ENCODE measurements at places on chromosomes 2 and 18.

DNA sequence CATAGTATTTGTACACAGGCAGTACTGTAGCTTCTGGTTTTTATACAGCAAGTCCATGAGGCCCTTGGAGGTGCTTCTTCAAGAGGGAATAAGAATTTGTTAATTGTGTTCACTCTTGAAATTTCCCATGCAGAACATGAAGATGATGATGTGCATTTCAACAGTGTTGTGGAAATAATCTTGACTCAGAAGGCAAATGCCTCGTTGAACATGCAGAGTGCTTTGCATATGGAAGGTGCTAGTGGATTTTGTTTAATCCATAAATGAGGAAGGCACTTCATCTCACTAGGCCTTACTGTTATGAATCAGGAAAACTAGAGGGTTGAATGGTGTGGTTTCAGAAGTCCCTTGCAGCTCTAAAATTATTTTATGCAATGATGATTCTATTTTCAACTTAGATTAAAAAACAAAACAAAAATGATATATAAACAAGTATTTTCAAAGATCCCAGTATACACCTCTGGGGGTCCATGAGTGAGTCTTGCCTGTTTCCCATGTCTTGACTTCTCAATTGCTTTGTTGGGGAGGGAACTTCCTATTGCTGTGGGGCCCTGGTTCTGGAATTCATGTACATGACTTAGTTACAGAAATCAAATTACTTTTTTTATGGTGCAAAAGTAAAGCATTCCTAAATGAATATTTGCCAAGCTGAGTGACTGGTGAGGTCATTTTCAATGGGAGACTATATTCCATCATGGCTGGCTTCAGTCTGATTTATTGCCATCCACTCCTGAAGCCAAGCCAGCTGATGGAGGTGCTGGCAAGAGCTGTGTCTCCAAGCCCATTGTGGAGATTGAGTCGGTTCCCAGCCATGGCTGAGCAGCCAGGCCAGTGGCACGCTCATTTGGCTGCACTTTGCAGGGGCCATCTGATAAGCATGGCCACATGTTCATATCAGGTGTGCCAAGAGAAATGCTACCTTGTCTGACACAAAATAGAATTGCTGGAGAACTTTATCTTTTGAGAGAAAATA is 56.5 kb downstream of the MGAT5 start:
- DNase-seq, result no peak

DNA sequence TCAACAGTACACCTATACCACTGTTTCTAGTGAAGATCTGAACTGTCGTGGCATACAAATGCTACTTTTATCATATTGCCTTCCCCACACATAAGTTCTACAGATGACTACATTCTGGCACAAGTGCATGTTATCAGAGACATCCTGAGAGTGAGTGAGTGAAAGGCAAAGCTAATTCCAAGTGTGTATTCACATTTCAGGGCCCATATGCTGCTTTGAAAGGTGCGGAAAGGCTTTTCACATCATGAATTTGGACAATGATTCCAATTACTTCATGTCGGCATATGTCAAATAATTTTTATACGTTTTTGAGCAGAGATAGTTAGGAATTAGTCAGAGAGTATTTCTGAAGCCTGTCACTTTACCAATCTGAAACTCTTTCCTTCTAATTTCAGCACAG is 101.7 kb downstream of the GAREM1 start:
- DNase-seq, result no peak

- no peak for DNase-seq
Measured at GRCh38 chr2:165112133-165112573, 91.7 kb downstream of the SCN3A start.

- DNase-seq, result peak; percentile 39
Measured at GRCh38 chr18:35386600-35387100, 9.5 kb upstream of the ZNF396 start.

DNA sequence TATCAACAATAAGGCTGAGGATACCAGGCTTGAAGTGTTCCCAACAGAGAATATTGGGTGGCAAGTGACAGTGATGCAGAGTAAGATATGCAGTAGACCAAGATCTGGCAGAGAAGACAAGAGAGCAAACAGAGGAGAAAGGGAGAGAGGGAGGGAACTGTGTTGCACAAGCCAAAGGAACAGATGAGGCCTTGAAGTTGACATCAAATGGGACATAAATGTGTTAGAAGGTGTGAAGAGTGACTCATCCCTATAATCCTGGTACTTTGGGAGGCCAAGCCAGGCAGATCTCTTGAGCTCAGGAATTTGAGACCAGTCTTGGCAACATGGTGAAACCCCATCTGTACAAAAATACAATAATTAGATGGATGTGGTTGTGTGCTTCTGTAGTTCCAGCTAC is 342.9 kb downstream of the PARD3B start:
- DNase-seq, result no peak

- peak; percentile 4 for DNase-seq
Measured at GRCh38 chr2:2933426-2933825, 444.2 kb downstream of the EIPR1 start.

DNA sequence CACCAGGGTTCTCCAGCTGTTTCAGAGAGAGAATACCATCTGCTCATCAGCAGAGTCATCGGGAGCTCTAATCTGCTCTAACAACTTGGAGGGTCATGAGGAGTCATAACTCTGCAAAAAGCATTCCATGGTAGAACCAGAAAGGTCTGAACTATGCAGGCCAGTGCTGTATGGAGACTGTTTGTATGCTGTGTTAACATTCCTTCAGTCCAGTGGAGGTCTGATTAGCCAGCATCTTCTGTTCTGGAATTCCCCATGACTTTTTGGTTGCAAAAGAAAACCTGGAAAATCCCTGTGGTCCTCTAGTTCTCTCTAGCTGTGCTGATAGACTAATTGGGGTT is 9.4 kb upstream of the ITGB6 start:
- no peak for DNase-seq

DNA sequence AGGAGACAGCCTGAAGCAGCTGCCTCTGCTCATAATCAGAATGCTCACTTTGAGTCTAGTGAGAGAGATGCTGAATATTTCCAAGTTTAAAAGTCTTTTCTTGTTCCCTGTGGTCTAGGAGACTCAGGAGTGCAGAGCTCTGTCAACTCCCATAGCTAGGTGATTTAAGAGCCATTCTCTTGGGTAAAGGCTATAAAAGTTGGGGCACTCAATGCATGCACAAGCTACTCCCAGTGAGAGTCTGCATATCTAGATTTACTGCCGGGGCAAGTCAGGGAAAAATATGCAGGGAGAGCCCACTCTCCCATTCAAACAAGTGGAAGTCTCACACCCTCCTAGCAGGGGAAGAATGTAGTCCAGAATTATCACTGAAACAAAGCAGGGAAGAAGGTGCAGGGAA is 408.6 kb upstream of the KCNJ3 start:
- no peak for DNase-seq

DNA sequence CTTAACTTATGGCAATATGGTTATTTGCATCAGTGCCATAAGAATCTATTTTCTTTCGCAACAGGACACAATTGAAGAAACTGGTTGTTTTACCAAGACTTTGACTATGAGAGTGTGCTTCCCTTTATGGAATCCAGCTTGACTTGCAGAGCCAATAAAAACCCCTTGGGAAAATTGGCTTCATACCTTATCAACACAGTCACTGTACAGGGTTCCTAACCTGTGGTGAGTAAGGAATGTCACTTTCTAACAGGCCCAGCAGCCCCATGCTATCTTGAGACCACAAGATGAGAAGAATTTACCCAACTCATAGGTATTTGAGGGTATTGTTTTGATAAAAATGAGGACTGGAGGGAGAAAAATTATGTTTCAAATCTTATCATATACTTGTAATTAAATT is 418.5 kb upstream of the MAP2 start:
- DNase-seq, result no peak

GRCh38 chr2:204967199-204967960 is 422.1 kb downstream of the PARD3B start:
- DNase-seq, result no peak

- no peak for DNase-seq
Measured at GRCh38 chr2:11305958-11306357, 38.5 kb downstream of the ROCK2 start.

- no peak for DNase-seq
Measured at GRCh38 chr2:170715062-170715931, at the start of gene SP5. Gene SP5 (plus strand): TSS chr2:170715337. CDS start chr2:170715513, 176 bp downstream.

GRCh38 chr2:27123302-27124150 is at the start of gene ABHD1:
Gene ABHD1 (plus strand): TSS chr2:27123815. CDS start chr2:27123949, 134 bp downstream.
- DNase-seq, result peak; percentile 37

GRCh38 chr2:207333599-207334300 is 168.0 kb upstream of the KLF7 start:
- DNase-seq, result no peak

DNA sequence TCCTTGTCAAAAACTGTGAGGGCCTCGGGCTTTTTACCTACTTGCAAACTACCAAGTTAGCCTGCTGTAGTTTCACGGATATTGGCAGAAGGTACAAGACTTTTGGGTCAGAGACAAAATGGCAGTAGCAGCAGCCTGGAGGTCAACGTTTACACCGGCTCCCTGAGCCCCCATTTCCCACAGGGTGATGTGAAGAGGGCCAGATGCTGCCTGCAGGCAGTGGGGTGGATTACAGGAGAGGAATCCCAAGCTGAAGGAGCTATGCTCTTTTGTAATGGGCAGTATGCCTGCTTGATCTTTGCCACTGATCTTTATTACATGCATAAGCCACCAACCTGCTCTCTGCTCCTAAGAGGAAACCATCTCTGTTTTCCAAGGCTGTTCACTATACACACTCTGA is 29.5 kb upstream of the SP5 start:
- DNase-seq, result no peak

- no peak for DNase-seq
Measured at GRCh38 chr2:120346026-120346666, at the start of gene INHBB. Gene INHBB (plus strand): TSS chr2:120346136. CDS start chr2:120346189, 53 bp downstream.

- no peak for DNase-seq
Measured at GRCh38 chr18:59910967-59911366, 11.2 kb downstream of the PMAIP1 start.

DNA sequence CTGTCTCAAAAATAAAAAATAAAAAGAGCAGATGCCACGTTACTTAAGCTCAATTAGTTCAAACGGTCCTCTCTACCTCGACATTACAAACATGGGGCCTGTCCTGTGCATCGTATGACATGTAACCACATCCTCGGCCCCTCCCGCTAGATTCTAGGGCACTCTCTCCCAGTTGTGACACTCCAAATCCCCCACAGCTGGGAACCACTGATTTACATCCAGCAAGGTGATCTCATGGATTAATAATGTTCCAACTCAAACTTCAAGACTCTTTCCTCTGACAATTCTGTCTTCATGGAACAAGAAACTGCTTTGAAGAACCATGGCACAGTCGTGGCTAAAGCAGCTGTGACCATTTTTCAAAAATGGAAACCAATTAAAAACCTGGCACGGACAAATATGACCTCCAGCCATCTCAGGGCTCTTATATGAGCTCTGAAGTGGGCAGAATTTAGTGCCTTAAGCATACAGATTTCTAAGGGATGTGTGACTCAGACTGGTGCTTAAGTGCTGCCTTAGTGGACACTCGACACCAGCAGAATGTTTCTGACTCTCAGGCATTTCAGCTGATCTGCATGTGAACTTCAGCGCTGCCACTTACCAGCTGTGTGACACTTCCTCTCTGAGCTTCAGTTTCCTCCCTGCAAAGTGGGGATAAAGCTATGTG is 31.7 kb upstream of the ASAP2 start:
- no peak for DNase-seq

- DNase-seq, result no peak
Measured at GRCh38 chr2:41910126-41910525, 137.7 kb upstream of the PKDCC start.

DNA sequence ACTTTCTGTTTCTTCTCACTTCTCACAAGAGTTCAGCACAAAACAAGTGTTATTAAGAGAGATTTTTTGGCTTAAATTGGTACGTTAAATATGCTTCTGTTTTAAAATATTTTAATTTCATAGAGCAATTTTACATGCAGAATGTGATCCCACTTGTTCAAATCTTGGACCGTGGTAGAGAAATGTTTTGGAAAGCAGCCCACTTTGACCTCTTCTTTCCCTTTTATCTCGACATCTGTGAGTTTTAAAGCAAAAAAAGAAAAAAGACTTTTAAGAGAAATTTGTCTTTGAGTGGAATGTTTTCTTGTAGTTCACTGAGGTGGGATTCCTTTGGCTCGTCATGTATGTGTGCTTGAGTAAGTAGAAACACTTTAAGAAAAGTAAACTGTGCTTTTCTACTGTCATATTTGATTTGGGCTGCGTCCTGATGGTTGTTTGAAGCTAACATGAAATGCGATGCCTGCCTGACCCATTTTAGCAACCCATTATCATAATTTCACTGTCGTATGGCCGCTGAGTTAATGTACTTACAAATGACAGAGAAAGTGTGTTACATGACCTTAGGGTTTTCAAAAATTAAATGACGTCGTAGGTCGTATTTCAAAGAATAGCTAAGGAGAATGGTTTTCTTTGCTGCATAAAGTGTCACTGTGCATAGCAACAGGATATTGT is 54.5 kb downstream of the TSHZ1 start:
- DNase-seq, result no peak

- DNase-seq, result no peak
Measured at GRCh38 chr2:235668782-235669181, 174.9 kb downstream of the AGAP1 start.

- DNase-seq, result no peak
Measured at GRCh38 chr18:23250893-23251656, 115.8 kb downstream of the CABLES1 start.
